Stimulated activated CD4-positive, alpha-beta T cell treated with anti-CD3 and anti-CD28 coated beads, Interleukin-1b, Interleukin-23, amount 100 ng/mL, for 48 hours (primary cell): ENCODE measurements at places on chromosomes 11 and 22.

DNA sequence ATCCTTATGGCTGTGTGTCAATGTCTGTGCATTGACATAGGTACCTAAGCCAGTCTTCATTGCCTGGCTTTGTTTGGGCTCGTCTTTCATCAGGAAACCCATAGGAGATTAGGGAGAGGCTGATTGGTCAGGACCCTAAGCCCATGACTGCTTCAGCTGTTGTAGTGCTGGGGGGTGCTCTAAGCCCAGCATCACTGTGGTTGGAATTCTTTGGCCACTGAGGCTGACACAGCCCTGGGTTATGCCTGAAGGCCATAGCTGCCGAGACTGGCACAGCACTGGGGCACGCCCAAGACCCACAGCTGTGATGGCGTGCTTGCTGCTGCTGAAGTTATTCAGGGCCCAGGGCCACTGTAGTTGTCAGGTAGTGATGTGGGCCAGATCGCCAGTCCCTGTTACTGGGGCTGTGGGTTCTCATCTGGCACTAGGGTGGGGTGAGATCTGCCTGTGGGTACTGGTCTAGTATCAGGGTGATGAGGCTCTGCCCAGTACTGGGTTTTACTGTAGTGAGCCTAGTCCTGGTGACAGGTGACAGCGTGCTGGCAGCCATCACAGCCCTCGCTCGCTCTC lies 4.9 kb downstream of the USP18 start:
- DNase-seq: no peak

- peak; percentile 62 for DNase-seq
Observed at GRCh38 chr11:35272391-35272902, 133.5 kb downstream of the CD44 start.

- no peak for DNase-seq
Observed at GRCh38 chr11:114080769-114081168, 21.3 kb downstream of the ZBTB16 start.

DNA sequence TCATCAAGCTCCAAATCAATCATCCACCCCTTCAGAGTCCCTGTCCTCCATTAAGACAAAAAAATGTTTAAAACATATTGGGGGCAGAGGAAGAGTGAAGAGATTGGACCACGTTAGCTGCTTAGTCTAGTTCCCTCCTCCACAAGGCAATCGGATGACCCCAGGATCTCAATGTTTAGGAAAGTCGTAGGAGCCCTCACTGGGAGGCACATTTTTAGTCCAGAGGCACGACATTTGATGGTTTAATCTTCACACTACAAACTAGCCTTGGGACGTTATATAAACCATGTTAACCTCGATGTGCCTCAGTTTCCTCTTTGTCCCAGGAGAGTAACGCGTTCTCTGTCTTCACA lies 588 bp upstream of the FAT3 start:
- DNase-seq: no peak
